ENCODE measurements at places on chromosomes 12 and 14.

DNA sequence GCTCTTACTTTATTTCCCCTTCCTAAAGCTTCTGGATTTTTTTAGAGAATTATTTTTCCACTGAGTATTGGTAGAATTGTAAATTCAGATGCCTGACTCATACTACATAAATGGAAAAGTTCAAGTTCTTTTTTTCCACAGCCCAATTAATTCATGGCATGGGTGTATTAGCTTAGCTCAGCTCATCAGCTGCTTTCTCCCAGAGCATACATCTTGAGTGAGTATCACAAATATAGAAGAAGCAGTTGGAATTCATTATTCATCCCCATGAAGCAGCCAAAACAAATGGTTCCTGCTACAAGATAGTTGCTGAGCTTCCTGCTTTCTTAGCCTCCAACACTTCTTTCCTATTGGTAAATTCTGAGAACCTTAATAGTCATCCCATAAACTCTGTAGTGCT lies 105.1 kb downstream of the C12orf50 start:
- no peak for DNase-seq

DNA sequence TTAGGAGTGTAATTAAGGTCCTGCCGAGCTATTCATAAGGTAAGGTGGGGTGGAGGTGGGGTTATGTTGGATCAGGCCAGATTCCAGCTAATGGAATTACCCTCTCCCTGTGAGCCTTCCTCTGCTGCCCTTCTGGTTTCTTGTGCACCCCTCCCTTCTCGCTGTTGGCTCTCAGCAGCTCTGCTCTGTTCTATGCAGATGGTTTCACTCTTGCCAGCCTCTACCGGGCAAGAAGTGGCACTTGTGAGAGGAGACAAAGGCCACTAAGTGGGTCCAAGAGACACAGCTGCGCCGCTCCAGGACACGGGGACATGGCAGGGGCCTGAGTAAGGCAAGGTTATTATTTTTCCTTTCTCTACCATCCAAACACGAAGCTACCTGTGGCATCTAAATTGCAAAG lies 334.4 kb downstream of the EMP1 start:
- DNase-seq, result no peak

GRCh38 chr14:61746881-61747280 lies 15.3 kb upstream of the SNAPC1 start:
- DNase-seq, result no peak

- DNase-seq, result no peak
Observed at GRCh38 chr12:75997658-75998057, 33.9 kb downstream of the PHLDA1 start.

DNA sequence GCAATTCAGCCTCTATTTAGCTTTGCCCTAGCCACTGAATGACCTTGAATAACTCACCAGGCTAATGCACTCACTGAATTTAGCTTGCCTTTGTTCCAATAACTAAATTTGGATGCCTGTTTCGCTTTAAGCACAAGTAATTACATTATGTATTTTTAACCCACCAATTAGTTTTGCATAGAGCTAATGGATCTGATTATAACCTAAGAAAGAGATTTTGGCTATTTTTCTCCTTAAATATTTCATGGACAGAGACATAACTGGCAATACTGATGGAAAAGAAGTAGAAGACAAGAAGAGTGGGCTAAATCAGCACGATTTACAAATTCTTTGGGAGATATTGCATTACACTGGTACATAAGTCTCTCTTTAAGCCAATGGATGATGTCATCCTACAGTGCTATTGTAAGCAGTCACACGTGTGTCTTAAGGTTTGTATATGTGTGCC lies 85.7 kb downstream of the AKAP6 start:
- DNase-seq, result no peak

DNA sequence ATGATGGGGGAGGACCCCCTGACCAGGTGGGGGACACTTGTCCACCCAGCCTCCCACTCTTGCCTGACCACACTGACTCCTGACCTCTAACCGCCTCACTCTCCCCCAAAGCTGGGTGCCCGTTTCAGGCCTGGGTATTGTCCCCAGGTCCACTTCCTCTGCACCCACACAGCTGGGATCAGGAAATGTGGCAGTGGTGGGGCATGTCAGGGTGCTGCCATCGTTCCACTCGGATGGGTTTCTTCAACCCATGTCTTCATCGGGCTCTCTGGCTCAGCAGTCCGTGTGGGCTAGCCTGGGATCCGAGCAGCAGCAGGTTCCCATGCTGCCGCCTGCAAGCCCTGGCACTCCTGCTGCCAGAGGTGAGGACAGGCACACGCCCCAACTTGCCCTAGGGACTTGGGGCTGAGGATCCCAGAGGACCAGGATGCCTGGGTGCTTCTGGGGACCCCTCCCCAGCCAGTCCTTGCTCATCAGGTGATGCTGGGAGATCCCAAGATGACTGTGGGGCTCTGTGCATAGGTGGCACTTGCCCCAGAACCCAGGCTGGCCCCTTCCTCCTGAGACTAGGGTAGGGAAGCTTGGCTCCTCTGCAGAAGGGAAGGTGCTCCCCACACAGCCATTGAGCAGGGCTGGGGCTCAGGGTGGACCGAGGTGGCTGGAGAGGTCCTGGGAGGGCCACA lies 2.9 kb upstream of the CLBA1 start:
- no peak for DNase-seq

GRCh38 chr14:72142328-72142727 lies 210.1 kb downstream of the RGS6 start:
- DNase-seq, result no peak

DNA sequence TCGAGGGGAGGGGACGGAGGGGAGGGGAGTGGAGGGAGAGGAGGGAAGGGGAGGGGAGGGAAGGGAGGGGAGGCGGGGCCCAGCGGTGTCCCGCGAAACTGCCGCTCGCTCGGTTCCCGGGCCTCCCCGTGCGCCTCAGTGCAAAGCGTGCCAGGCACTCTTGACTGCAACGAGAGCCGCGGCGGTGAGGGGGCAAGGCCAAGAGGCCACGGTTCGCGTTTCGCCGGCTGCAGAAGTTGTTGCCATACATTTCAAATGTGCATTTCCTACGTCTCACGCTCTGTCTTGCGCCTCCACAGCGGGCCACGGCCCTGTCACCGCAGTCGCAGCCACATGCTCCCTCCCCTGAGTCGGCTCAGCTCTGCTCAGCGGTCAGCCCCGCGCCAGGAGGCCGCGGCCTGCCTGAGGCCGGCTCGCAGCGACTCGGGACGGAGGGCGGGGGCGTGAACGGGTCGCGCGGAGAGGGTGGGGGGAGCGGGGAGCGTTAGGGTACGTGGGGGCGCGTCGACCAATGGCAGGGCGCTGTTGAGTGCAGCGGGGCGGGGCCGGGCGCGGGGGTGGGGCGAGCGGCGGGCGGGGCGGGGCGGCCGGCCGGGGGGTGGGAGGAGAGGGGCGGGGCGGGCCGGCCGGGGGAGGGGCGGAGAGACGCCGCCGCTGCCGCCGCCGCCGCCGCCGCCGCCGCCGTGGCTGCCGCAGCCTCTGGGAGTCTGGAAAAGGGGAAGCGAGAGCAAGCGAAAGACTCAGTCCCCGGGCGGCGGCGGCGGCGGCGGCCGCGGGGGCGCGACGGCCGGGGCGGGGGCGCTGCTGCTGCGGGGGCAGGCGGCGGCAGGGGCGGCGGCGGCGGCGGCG lies at the start of gene PPP2R5C:
PPP2R5C (plus strand) TSS at position 678 of the 849 bp plus-strand sequence. CDS start 185 bp downstream, outside the sequence.
- DNase-seq, result peak; percentile 70
